ENCODE measurements at places on chromosomes 1 and 21.

- no peak for DNase-seq
Measured at GRCh38 chr1:11563560-11564069, 84.7 kb downstream of the DISP3 start.

- DNase-seq, result no peak
Measured at GRCh38 chr1:172442843-172443565, 865 bp downstream of the PIGC start.

GRCh38 chr1:217273866-217274265 is 357.0 kb downstream of the GPATCH2 start:
- DNase-seq, result no peak

DNA sequence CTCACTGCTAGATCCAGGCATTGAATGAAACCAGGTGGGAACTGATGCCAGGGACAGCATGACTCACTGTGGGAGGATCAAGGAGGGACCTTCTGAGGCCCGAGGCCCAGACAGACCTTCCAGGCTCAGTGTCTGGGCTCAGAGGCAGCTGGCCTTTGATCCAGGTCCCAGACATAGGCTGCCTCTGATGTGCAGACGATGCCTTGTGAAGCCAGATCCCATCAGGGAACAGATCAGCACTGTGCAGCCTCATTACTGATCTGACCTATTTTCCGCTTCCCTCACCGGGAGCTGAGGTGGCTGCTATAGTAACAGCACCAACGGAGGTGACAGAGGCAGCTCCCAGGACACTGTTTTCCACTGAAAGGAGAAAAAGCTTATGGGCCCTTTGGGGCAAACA is 399.5 kb downstream of the MATN1 start:
- DNase-seq, result no peak

DNA sequence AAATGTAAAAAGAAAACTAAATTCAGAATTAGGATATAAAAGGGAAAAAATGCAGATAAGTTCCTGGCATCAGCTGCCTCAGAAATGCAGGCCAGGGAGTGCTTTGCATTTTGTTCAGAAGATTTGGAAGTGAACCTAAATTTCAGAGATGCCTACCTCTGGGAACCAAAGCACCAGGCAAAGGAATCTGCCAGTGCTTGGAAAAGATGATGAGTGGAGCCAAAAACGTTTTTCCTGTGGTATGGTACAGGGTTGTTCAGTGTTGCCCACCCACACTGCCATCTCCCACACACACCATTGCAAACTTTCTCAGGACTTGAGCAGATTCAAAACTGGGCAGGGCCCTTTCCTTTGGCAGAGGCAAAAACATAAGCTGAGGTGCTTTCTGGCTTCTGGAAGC is 349.5 kb downstream of the TGFB2 start:
- no peak for DNase-seq

- DNase-seq, result peak; percentile 27
Measured at GRCh38 chr1:46180082-46180616, 3.9 kb upstream of the P3R3URF start.

GRCh38 chr1:111323231-111323630 is 32.6 kb downstream of the CHIA start:
- DNase-seq, result no peak

DNA sequence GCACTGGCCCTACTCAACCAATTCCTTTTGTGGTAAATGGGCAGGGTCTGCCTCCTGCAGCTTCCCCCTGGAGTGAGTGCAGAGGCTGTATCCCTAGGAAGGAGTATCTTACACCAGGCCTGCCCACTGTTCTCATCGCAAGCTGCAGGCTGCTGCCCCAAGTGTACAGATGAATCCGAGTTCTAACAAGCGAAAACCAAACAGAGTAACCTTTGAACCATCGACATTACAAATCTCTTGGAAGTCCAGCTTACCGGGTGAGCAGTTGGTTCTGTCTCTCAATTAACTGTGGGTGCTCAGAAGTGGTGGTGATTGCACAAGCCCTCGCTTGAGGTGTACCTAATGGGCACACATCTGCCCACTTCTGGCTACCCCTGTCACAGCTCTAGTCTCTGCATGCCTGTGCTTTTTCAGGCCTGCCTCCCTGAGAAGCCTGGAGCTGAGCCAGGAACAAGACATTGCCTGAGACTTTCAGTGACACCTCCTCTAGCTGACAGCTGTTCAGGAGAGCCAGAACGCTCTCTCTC is 22.7 kb downstream of the INAVA start:
- no peak for DNase-seq

DNA sequence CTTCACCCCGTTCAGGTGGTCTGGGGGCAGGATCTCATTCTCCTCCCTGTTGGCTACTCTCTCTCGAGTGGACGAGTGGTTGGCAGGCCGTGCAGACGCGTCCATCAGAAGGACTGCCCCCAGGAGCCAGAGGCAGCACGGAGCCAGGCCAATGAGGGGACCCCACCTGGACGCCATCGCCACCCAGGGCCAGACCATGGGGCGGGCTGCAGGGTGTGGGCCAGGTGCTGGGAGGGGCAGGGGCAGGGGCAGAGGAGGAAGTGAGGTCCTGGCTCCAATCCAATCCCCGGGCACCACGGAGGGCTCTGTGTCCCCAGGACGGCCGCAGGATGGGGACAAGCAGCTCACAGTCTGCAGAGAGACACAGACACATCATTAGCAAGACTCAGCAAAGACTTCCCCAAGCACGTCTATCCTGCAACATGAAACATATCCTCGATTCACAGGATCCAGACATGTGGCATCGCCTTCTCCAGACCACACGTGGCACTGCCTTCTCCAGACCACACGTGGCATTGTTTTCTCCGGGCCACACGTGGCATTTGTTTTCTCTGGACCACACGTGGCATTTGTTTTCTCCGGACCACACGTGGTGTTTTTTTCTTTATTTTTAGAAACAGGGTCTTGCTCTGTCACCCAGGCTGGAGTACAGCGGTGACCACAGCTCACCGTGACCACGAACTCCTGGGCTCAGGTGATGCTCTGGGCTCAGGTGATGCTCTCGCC is 3.0 kb downstream of the SDF4 start:
- no peak for DNase-seq

DNA sequence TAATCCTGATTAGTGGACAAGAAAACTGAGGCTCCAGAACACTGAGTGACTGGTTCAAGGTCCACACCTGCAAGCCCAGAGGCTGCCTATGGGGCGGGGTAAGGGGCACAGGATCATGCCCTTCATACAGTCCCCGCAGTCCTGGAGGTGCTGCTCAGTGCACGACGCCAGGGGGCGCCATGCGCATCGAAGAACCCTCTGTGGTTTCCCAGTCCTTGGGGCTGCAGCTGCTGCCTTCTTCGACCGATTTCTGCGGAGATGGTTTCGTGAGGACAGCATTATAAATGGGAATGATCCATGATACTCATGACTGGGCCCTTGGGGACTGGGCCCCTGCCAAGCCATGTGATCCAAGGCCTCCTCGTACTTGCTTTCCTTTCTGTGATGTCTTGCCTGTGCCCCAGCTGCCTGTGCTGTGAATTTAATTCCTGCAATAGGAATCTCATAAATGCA is 37.1 kb upstream of the ARHGEF10L start:
- peak; percentile 70 for DNase-seq

DNA sequence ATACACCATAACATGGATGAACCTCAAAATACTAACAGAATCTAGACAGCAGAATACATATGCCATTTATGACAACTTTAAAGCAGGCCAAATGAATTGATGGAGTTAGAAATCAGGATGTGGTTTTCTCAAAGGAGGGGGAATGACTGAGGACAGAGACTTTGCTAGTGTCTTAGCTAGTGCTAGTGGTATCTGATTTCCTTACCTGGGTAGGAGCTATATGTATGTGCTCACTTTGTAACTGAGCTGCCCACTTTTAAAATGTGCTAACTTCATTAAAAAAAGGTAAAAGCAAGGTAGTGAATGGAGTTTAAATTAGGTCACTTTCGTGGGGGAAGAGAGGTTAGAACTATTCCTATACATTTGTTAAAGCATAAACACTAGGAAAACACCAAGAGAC is 2.6 kb downstream of the GTF2B start:
- no peak for DNase-seq

- peak; percentile 9 for DNase-seq
Measured at GRCh38 chr1:7616076-7616832, 154.8 kb upstream of the VAMP3 start.

- no peak for DNase-seq
Measured at GRCh38 chr21:29208682-29209059, 78.2 kb downstream of the MAP3K7CL start.

DNA sequence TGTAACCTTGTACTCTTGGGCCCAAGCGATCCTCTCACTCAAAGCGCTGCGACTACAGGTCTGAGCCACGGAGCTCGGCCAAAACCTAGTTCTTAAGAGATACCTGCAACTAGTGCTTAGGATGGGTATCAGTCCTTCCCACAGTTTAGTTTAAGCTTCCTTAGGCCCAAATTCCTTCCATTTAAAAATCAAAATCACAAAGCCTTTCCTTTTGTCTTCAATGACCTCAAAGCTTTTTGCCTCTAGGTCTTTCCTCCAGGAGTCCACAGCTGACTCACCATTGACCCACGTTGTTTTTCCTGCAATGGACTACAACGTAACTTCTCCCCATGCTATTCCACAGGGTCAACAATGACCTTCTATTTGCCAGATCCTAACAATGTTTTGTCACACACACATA is 64.0 kb downstream of the APP start:
- DNase-seq, result no peak

DNA sequence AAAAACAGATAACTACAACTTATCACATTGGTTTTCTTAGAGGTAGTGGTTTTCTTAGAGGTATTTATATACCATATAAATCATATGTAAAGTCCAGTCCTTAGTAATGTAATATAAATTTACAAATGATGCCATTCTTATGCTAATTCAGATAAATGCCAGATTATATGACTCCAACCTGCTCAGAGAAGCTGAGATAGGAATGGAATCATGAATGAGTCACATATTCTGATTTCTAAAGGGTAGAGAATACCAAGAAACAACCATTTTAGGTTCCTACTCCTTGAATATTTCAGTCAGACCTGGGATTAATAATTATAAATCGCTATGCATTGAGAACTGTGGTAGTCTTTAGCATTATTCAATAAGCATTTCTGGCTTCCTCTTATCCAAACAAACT is 760.1 kb upstream of the NEGR1 start:
- no peak for DNase-seq

DNA sequence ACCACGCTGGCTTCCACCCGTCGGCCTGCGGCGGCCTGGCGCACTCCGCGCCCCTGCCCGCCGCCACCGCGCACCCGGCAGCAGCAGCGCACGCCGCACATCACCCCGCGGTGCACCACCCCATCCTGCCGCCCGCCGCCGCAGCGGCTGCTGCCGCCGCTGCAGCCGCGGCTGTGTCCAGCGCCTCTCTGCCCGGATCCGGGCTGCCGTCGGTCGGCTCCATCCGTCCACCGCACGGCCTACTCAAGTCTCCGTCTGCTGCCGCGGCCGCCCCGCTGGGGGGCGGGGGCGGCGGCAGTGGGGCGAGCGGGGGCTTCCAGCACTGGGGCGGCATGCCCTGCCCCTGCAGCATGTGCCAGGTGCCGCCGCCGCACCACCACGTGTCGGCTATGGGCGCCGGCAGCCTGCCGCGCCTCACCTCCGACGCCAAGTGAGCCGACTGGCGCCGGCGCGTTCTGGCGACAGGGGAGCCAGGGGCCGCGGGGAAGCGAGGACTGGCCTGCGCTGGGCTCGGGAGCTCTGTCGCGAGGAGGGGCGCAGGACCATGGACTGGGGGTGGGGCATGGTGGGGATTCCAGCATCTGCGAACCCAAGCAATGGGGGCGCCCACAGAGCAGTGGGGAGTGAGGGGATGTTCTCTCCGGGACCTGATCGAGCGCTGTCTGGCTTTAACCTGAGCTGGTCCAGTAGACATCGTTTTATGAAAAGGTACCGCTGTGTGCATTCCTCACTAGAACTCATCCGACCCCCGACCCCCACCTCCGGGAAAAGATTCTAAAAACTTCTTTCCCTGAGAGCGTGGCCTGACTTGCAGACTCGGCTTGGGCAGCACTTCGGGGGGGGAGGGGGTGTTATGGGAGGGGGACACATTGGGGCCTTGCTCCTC is 1.9 kb downstream of the OLIG2 start:
- DNase-seq, result no peak

GRCh38 chr1:91643431-91643830 is 142.8 kb downstream of the CDC7 start:
- DNase-seq, result no peak

- peak; percentile 26 for DNase-seq
Measured at GRCh38 chr1:32470991-32471694, 6.3 kb downstream of the ZBTB8B start.

DNA sequence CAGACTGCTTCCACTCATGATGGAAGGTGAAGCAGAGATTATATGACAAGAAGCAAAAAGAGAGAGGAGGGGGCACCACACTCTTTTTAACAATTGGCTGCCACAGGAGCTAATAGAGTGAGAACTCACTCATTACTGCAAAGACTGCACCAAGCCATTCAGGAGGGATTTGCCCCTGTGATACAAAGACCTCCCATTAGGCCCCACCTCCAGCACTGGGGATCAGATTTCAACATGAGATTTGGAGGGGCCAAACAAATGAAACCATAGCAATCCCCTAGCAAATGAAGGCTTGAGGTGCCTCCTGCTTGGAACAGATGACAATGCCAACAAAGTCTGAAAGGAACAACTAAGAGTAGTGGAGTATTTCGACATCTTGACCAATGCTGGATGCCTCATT is 122.5 kb upstream of the COA6 start:
- DNase-seq, result no peak

DNA sequence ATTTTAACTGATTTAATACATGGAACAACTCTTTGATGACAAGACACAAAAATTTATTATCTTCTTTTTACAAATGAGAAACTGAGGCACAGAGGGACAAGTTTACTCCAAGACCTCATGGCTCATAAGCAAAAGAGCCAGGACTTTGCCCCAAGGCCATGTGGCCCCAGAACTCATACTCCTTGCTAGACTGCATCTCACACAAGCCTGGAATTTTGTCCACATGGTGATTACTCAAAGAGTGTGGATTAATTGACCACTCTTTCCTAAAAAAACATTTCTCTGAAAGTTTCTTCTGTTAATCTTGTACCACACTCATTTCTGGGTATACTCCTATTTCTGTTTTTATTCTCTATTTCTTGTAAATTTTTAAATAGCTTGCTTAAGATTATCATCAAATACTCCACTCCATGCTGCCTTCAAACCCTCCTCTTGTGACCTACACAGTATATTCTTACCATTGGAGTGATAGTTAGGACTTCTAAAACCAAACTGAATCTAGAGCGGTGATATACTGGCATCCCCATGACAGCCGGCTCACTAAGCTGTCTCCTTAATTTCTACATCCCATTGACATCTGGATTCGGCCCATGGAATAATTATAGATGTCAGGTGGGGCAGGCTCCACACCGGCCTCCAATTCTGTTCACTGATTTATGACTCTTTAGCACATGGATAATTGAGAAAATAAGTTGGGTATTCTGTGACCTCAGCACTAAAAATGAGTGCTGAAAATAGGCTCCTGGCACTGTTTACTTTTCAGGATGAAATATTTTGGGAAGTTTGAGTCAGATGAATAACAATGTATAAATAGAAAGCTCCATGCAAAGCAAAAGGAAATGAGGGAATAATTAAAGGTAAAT is 16.1 kb downstream of the RGS4 start:
- no peak for DNase-seq

GRCh38 chr1:191561276-191561675 is 597.0 kb upstream of the RGS18 start:
- DNase-seq, result no peak
